Stimulated activated CD4-positive, alpha-beta T cell treated with anti-CD3 and anti-CD28 coated beads, TNF-alpha, amount 100 ng/mL, for 1 hour (primary cell): ENCODE measurements at places on chromosomes 6 and 20.

GRCh38 chr20:44115762-44116644 is 71.0 kb downstream of the JPH2 start:
- DNase-seq = no peak

DNA sequence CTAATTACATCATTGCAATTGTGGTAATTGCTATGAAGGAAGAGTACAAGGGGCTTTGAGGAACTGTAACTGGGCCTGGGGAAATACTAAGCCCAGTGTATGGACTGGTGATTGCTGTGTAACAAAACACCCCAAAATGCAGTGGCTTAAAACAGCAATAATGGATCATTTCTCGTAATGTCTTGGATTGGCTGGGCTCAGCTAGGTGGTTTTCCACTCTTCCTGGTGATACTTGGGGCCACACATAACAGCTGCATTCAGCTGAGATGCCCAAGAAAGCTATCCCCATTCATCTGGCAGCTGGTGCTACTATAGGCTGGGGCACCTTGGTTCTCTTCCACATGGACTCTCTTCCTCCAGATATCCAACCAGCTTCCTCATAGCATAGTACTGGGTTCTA is 150.3 kb downstream of the EYA2 start:
- no peak for DNase-seq

- no peak for DNase-seq
Measured at GRCh38 chr6:68159433-68159832, 475.6 kb upstream of the ADGRB3 start.

DNA sequence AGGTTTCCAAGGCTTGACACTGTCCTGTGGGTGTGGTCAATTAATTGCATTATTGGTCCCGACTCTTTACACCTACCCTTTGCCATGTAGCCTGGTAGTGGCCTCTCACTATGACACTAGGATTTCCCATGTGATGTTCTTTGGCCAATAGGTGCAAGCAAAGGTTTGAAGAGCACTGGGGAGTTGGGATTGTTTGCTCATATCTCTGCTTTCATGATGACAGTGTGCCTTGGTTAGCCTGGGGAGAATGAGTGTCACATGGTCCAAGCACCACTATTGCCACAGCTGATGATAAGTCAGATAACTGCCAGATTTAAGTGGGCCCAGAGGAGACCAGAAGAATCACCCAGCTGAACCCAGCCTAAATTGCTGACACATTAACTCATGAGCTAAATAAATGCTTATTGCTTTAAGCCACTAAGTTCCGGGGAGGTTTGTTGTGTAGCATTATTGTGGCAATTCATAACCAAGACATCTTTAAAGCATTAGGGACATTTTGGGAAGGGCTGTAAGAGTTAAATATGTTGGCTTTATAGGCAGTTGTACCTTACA is 17.2 kb upstream of the SCP2D1 start:
- DNase-seq = no peak

GRCh38 chr20:3340443-3340842 is 67.0 kb downstream of the DNAAF9 start:
- DNase-seq = no peak

DNA sequence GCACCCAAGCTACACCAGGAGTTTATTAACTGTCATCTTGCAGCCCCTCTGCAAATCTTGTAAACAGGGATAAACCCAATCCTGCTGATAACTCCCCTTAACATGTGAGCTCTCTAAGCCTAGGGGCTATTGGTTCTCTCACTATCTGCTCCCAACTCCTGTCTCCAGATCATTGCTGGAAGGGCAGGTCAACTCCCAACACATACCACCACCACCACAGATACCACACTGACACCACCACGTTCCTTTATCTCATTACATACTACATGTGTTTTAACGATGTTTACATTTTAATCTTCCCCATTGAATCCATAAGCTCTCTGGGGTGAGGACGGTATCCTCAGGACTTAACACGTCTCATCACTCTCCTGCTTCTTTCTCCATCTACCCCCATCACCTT is 51.8 kb downstream of the SIM1 start:
- DNase-seq = no peak

DNA sequence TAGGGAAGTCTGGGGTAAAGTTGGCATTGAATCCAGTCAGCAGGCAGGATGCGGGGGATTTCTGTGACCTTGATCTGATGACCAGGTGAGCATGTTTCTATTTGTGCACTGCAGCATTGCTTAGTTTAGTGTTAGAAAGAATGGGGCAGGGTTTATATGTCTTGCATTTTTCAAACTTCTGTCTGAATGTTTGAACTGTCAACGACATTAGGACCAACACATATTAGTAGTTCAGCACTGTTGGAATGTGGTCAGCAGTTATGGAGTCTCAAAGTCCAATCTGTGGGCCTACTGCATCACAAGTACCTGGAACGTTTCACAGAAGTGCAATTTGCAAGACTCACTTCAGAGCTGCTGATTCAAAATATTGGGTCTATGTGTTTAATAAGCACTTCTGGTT is 276.6 kb upstream of the BMP2 start:
- no peak for DNase-seq
